ENCODE measurements at places on chromosomes 2 and 18. TPM values are rescaled to one million over a fixed set of nuclear protein-coding genes. Genes with fewer than 3 reads are reported as not detected.

DNA sequence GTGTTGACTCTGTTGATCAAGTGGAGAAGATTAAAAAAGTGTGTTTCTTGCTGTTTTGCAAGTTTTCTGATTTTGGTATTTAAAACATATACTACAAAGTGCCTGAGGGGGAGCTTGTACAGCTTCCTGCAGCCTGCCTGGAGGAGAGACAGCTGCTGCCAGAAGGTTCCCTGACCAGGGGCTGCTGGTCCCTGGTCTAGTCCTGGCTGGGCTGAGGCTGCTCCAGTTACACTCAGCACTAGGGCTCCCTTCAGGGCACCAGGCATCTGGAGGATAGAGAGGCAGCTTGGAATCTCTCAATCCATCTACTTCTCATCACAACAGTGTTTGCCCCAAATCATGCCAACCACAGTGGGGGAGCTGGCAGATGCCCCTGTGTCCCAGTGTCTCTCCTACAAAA, 4.8 kb downstream of the MC2R start:
- DNase-seq: no peak

Gene STAT4
- polyA plus RNA-seq: 8.9 TPM

Gene SGPP2
- polyA plus RNA-seq: 20.2 TPM

DNA sequence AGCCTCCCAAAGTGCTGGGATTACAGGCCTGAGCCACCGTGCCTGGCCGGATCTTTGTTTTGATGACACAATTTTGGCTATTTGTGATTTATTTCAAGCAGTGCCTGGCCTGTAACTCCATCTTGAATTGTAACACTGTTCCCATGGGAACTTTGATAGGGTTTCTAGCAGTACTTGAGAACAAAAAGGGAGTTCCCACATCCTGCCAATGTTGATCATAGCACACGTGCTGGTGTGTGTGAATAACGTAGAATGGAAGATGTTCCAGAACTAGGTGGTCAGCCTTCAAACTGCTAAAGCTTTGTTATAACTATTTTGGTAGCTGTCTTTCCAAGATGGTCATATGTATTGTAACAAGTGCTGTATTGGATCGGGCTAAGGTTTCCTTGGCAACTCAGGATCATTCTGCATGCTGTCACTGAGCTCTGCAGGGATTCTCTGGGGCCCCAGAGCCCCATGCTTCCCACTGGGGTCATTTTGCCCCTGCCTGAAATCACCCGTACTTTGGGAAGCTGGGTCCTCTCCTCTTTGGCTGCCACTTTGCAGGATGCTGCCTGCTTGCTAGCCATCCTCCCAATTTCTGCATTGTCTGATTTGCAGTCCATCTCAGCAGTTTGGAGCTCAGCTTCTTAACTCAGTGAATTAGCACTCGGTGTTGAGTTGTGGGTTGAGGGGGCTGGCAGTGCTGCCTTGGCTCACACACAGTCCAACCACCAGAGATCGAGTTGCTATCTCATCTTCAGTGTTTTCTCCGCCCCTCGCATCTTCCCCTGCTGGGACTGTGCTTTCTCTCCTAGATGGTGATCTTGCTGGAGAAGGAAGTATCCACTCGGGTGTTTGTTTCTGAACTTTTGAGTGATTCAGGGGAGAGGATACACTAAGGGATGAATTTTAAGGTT, 26.8 kb downstream of the SH3RF3 start:
- no peak for DNase-seq

Gene EEF1B2
- 605 TPM for polyA plus RNA-seq

DNA sequence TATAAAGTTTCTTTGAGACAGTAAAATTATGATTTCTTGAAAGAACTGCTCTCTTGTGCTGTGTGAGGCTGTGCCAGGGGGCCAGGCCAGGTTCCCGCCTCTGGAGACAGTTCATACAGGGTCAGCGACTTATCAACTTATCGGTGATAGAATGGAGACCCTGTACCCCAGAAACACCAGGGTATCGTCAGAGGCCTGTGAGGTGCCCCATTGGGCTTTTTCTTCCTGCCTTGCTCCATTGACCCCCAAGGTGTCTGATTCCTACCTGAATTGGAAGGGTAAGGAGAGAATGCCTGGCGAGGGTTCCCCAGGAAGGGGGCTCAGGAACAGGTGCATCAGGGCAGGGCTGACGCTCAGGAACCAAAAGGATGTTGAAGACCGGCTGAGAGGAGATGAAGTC, 4.3 kb downstream of the DLX1 start:
- DNase-seq: no peak

Gene NPAS2
- 11.7 TPM for polyA plus RNA-seq

GRCh38 chr2:57821088-57821487, 225.5 kb upstream of the VRK2 start:
- DNase-seq: no peak
